ENCODE measurements at places on chromosomes 12 and 14.

- no peak for DNase-seq
These were observed 39.4 kb upstream of the BTG1 start for GRCh38 chr12:92185052-92185451.

DNA sequence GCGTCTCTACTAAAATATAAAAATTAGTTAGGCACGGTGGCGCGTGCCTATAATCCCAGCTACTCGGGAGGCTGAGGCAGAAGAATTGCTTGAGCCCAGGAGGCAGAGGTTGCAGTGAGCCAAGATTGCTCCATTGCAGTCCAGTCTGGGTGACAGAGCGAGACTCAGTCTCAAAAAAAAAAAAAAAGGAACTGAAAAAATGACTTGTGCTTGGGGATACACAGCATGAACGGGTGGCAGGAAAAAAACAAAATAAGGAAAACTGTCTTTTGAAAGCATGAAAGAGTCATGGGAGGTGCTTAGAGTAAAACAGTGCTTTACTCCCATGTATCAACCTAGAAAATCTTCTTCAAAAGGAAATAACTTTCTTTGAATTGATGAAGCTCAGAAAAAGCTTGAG, 80.8 kb downstream of the TMTC1 start:
- DNase-seq: no peak

DNA sequence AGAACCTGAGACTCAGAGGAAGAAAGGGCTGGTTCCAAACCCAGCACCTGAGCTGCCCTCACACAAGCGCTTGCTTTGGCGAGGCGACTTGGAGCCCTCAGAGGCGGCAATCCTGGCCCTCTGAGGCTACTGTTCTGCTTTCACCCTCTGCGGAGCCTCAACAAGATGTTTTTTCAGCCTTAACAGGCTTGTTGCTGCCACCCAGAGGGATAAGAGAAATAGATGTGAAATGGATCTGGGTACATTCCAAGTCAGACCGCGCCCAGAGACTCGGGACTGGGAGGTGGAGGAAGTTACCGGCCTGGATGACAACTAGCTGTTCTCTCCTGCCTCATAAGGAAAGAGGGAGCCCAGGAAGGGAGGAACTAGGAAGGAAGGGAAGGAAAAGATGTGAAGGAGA, 89.6 kb downstream of the TTC7B start:
- no peak for DNase-seq

DNA sequence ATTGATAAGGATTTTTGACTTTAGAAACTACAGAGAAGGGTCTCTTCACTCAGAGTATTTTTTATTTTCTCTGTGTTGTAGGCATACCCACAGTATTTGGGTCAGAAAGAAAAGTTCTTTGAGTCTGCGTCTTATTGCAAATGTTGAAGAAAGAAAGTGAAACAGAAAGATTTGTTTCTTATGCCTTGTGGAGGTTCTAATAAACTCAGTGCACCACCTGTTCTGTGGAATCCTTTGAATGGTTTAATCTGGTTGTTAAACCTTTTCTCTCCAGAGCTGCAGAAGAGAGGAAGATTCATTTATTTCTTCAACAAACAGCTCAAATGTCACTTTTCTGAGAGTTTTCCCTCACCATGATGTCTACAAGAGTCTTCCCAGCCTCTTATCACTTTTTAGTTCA, 146.6 kb upstream of the PLEKHG7 start:
- DNase-seq: no peak

GRCh38 chr12:107778383-107779025, 4.0 kb downstream of the ASCL4 start:
- no peak for DNase-seq

DNA sequence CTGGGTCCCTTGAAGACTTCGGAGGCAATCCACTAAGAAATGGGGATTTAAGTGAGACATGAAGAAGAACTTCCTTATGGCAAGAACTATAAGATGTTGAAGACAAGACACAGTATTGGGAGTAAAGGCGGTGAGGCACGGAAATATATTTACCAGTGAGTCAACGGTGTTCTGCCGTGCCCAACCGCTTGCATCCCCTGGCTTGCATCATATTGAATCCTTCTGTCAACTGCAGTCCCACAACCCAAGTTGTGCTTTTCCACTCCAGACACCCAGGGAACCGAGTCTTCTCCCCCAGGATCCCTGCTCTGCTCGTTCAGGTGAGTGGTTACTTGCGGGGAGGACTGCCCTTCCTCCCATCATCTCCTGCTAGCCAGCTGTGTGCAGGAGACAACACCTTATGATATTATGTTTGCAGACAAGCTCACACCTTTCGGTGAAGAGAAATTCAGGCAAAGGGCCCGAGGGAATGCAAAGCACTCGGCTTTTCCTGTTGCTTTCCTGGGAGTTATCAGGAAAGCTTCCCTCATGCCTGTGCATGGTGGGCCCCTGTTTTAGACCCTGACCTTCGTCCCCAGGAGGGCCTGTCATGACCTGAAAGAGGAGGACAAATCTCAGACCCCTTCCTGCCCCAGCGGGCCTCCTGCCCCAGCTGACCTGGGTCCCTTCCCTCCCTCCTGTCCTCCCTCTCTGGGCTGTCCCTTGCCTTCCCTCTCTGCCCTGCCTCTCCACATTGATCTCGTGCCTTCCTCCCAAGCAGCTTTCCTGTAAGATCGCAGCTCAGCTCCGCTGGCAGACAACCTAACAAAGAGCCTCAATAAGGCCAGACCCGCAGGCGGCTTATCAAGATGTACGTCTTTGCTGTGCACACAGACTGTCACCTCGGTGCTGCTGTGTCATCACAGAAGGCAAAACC, 4.3 kb upstream of the LRTM2 start:
- DNase-seq: no peak

- no peak for DNase-seq
These were observed 57.3 kb downstream of the EP400 start for GRCh38 chr12:132007041-132007440.

GRCh38 chr12:57390174-57390573, 40.7 kb downstream of the R3HDM2 start:
- DNase-seq: no peak

GRCh38 chr14:87014856-87015255, 978.1 kb downstream of the GALC start:
- DNase-seq: no peak

DNA sequence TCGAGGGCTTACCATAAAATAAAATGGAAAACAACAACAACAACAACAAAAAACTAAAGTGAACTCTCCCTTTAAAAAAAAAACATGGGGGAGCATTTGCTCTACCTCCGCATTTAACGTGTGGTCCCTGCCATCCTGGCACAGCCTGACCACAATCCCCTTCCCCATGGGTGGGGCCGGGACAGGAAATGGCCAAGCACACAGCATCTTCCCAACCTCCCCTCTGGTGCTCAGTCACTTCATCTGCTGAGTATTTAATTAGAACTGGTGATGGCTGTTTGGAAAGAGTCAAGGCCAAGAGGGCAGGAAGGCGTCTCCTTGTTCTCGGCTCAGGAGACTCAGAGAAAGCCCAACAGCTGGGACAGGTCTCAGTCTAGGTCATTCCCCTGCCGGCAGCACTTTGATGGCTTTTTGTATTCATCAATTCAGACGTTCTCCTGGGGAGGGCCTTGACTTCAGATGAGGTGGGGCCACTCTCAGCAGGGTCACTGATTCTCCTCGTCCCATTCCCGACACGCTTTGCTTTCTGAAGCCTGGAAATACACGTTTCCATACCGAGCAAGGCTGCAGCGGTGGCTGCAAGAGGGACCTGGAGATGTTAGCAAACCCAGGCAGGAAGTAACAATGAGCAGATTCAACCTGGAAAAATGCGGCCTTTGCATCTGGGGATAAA, 44.4 kb downstream of the ANO2 start:
- no peak for DNase-seq

DNA sequence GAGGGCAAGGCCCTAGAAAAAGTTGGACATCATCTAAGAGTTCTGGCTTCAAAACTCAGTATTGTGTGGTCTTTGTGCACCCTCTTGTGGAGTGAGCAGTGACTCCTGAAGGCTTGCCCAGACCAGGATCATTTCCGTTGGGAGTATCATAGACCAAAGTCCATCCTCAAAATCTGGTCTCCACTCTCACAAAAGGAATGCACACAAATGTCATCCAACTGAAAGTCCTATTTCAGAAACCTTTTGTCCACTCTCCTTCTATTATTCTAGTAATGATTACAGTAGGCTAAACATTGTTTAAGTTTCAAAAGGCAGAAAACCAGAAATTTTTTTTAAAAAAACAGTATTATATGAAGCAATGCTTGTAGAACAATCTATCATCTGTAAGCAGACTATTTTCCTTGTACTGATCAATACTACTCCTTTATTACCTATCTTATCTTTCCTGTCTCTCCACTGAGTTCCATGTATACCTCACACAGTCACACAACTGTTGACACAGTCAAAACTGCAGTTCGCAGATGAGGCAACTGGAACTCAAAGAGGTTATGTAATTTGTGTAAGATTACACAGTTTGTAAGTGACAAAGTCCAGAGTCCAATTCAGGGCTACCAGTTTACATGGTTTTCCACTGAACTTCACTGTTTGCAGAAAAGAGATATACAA, 41.4 kb downstream of the COX16 start:
- DNase-seq: no peak

DNA sequence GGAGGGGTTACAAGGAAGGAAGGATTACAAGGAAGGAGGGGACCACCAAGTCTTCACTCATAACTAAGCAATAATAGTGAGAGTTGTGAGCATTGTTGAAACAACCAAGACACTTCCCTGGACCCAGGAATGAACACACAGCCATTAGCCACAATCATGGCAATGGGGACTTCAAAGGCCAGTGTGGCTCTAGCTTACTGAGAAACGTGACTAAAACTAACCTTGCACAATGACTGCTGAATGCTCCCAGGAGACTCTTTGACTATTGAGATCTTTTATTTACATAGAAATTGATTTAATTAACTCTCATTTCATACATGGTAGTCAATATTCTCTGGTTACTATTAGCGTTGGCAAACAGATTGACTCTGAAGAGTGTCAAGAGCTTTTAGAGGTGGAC, 263.0 kb upstream of the SOX5 start:
- DNase-seq: no peak

DNA sequence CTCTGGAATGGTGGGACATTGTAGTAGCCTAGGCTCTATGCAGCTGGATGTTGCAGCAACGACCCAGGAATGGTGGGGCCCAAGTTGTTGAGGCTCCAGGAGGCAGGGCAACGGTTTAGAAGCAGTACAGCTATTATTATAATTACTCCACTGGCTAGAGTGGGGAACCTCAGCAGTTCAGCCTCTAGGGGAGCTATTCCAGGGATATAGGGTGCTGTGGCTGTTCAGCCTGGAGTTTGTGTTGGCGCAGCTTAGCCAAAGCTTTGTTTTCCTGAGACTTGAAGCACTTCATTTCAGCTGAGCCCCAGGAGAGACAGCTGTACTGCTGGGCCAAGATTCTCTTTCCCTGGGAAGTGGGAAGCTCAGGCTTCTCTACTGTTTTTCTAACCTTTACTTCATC, 1023.0 kb upstream of the ATXN7L3B start:
- no peak for DNase-seq

DNA sequence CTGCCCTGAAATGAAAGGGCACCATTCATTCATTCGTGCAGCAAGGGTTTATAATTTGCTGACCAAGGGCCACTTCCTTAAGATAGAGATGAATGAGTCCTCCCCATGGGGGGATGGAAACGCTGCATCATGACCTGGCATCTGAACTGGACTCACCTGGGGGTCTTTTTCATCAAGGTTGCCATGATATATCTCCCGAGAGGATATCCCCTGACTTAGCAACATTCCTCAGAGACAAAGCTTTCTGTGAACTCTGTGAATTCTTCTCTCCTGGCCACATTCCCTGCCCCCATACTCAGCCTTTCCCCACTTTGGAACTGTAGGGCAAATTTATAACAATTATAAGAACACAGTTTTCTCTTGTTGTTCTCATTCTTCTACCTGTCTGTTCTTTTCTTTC, 30.8 kb downstream of the SRRM4 start:
- DNase-seq: no peak

GRCh38 chr12:68378872-68379606, 46.9 kb upstream of the MDM1 start:
- DNase-seq: no peak

GRCh38 chr12:8844665-8845064, 22.2 kb downstream of the A2ML1 start:
- DNase-seq: no peak

GRCh38 chr12:50806176-50806575, 36.5 kb upstream of the TMPRSS12 start:
- DNase-seq: no peak

DNA sequence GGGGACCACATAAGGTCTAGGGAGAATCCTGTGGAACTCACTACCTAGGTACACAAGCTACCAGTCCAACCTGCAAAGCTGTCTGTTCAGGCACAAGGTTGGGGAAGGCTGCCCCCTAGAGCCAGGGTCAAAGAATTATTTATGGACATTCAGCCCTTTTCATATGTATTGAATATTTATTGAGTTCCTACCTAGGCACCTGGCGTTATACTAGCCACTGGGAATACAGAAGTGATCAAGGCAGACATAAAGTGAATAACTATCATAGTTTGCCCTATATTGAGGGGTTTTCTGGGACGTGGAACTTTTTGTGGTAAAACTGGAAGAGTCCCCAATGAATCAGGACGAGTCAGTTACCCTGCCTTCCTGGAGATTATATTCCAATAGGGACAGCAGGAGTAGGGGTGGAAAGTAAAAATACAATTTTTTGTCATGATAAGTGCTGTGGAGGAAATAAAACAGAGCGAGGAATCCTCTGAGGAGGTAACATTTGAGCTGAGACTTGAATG, 5.8 kb upstream of the SLC48A1 start:
- peak; percentile 32 for DNase-seq

DNA sequence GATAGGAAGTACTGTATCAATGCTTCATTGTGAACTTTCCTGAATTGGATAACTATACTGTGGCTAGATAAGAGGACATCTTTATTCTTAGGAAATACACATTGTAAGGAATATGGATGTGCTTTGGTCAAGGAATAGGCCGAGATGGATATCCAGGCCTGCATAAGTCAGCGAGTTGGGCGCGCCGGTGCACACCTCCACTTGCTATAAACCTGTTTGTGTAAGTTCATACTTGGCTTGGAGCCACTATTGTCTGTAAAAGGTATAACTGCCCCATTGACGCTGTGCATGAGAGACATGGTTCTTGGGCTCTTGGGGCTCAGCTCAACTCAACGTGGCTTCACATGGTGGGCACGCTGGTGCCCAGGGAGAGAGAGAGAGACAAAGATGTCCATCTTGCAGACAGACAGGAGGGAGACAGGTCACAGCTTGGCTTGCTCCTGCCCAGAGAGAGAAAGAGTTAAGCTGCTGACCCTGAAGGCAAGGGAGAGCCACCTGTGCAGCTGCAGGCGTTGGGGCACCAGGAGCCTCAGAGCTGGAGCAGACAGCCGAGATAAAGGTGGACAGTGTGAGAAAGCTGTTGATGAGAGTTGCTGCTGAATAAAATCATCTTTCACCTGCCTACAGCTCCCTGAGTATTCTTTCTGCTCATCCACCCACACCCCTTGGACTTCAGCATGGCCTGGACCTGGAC, 34.1 kb upstream of the COCH start:
- no peak for DNase-seq

- DNase-seq: no peak
These were observed 45.6 kb downstream of the FANCM start for GRCh38 chr14:45181329-45181728.

GRCh38 chr12:11777451-11777850, 128.0 kb downstream of the ETV6 start:
- DNase-seq: no peak

- no peak for DNase-seq
These were observed 3.2 kb downstream of the RNASE1 start for GRCh38 chr14:20799456-20799891.

GRCh38 chr14:56004323-56004722, 113.9 kb upstream of the PELI2 start:
- no peak for DNase-seq

- no peak for DNase-seq
These were observed 47.2 kb downstream of the RFX4 start for GRCh38 chr12:106629797-106630659.

Data from activated CD4-positive, CD25-positive, alpha-beta regulatory T cell treated with anti-CD3 and anti-CD28 coated beads, Interleukin-2, amount 50 U/mL, for 16 hours (primary cell).